ENCODE measurements at places on chromosomes 16 and 17.

DNA sequence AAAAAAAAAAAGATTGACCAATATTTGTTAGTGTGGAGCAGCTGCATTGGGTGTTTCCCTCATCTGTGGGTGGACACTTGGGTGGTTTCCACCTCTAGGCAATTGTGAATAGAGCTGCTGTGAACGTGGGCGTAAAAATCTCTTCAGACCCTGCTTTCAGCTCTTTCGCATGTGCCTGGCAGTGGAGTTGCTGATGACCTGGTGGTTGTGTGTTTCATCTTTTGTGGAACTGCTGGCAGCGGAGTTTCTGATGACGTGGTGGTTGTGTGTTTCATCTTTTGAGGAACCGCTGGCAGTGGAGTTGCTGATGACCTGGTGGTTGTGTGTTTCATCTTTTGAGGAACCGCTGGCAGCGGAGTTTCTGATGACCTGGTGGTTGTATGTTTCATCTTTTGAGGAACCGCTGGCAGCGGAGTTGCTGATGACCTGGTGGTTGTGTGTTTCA lies 21.4 kb downstream of the ZC3H18 start:
- peak; percentile 24 for DNase-seq

GRCh38 chr17:79952265-79952877 lies 83.3 kb downstream of the TBC1D16 start:
- DNase-seq, result no peak

- DNase-seq, result no peak
These were observed 5.5 kb downstream of the TAF1C start for GRCh38 chr16:84181144-84181915.

DNA sequence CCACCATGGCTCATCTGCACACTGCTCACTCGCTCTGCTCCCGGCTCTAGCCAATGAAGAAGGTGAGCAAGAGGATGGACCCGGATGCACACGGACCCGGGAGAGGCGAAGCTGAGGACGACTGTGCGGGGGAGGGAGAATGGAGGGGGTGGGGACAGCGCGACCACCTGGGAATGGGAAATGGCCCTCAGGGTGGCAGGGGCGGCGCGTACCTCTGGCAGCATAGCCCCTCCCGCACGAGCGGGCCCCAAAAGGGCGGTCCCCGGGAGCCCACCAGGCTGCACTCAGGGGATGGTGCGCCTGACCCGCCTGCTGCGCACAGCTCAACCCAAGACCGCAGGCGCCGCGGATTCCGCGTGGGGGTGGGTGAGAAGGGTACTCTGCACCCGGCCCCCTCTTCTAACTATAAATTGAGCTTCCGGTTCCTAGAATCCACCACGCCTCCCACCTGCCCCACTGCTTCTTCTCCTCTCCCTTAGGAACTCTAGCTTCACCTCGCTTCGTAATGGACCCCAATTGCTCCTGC lies 6.1 kb downstream of the MT1H start:
- DNase-seq, result peak; percentile 49

DNA sequence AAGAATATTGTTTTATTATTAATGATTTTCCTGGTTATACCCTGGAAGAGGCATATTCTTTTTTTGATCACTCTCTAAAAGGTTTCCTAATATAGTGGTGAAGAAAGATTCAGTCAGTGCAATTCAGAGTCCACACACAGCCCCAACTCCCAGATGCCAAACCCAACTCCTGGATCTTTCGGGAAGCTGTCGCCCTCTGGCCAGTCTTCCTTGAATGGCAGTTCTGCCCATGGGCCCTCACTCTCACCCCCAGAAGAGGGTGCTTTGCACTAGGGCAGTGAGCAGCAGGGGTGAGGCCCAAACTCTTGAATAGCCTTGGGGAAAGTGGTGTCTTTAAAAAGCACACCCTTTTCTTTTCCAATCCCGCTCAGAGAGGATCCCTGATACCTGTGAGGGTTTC lies 11.0 kb downstream of the KRT32 start:
- no peak for DNase-seq

- DNase-seq, result no peak
These were observed 19.1 kb upstream of the ALDH3A2 start for GRCh38 chr17:19629449-19629848.

DNA sequence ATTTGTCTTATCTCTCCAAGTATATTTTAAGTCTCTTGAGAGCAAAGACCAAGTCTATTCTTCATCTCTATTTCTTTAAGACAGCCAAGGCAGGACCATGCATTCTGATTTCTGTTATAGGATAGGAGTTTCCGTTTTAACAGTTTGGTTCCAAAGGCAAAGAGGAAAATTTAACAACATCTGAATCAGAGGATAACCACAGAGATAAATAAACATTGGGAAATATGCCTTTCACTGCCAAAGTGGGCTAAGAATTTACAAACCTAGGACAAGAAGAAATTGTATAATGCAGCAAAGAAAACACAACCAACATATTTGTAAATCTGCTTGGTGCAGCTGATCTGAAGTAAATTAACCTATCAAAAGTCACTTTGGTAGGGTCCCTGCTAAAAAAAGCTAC lies 37.7 kb downstream of the USP32 start:
- no peak for DNase-seq

DNA sequence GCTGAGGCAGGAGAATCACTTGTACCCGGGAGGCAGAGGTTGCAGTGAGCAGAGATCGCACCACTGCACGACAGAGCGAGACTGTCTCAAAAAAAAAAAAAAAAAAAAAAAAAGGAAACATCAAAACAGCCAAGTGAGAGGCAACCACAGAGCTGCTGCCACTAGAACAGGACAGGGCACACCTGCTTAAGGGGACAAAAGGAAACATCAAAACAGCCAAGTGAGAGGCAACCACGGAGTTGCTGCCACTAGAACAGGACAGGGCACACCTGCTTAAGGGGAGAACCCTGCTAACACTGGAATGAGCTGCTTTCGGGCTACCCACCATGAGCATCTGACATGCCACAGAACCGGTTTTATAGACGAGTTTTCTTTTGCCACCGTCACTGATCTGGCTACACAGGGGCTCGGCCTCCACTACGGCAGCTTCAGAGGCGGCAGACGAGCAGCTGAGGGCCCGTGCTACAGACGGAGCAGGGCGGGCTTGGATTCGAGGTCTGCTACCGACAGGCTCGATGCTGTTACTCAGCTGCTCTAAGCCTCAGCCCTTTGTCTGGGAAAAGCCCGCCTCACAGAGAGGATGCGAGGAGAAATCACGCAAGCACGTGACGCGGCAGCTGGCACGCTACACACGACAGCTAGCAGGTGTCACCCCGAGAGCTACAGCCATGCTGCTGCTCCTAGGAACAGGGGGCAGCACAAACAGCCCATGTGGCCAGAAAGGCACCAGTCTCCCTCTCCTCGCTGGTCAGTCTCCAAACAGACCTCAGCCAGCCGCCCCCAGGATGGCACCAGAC lies 2.0 kb downstream of the P4HB start:
- DNase-seq, result no peak

- no peak for DNase-seq
These were observed 75.1 kb downstream of the METRNL start for GRCh38 chr17:83154311-83155127.

DNA sequence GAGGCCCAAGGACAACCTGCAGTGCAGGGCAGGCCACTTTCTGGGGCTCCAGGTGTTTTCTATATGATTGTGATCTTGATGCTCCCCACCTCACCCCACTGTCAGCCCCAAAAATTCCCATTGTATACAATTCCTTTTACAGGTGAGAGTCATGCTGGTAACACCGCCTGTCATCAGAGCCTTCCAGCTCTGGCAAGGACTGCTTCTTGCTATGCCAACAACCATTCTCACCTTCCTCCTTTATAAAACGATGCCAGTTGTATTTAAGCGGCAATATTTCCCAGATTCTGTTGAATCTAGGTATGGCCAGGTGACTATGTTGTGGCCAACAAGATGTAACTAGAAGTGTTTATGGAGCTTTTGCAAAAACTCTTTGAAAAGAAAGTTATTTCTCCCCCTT lies 30.4 kb upstream of the CALB2 start:
- DNase-seq, result no peak

GRCh38 chr16:17078931-17079631 lies 391.7 kb downstream of the XYLT1 start:
- no peak for DNase-seq

DNA sequence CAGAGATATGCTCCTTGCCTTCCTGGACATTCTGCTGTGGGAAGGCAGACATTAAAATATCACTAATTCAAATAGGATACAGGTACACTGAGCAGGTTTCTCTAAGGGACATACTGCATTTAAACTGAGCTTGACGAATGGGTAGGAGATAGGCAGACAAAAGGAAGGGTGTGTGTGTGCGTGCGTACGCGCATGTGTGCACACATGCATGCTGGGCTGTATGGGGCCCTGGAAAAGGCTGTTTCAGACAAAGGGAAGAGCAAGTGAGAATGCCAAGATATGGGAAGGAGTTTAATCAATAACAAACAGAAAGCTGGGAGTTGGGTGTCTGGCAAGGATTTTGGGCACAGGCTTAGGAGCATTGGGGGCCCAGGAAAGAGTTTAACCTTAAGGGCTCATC lies 196.2 kb downstream of the PRKCA start:
- DNase-seq, result no peak

DNA sequence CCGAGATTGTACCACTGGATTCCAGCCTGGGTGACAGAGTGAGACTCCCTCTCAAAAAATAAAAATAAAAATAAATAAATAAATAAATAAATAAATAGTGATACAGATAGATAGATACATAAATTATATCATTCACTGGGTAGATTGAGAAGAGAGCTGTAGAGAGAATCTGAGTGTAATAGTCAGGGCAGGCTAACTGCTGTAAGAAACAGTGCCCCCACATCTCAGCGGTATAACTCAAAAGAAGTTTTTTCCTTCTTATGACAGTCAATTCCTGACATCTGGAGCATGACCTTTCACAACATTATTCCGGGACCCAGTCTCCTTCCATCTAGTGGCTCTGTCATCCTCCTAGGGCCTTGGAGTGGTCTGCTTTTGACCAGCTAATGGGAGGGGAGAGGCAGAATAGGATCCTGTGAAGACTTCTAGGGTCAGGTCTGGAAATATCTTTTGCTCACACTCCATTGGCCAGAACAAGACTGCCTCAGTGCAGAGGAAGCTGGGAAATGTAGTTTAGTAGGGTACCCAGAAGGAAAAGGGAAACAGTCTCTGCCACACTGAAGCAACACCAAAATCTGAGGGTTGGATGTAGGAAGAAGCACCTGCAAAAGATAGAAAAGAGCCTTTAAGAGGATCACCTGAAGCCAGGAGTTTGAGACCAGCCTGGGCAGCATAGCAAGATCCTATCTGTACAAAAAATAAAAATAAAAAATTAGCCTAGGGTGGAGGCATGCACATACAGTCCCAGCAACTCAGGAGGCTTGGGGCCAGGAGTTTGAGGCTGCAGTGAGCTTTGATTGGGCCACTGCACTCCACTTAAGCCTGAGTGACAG lies 3.0 kb upstream of the QPRT start:
- no peak for DNase-seq

GRCh38 chr17:57451643-57452042 lies 195.3 kb downstream of the MSI2 start:
- no peak for DNase-seq

DNA sequence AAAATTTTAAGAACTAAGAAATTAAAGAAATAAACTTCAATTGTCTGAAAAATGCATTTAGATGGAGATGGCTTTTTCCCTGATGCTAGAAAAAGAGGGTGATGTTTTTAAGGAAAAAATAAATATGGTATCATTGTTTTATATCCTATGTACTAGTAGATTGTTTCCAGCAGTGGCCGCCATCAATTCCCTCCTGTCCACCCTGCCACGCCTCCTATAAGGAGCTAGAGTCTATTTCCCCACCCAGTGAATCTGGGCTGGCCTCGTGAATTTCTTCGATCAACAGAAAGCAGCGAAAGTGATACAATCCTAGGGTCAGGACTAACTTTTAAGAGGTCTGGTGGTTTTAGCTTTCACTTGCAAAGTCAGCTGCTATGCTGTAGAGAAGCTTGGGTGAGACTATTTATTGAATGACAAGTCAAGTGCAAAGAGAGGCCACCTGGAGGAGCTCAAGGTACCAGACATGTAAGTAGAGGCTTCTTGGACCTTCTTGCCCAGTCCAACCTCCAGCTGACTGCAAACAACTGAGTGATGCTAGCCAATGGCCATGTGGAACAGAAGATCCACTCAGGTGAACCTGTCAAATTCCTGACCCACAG lies 80.9 kb upstream of the MTMR4 start:
- no peak for DNase-seq

DNA sequence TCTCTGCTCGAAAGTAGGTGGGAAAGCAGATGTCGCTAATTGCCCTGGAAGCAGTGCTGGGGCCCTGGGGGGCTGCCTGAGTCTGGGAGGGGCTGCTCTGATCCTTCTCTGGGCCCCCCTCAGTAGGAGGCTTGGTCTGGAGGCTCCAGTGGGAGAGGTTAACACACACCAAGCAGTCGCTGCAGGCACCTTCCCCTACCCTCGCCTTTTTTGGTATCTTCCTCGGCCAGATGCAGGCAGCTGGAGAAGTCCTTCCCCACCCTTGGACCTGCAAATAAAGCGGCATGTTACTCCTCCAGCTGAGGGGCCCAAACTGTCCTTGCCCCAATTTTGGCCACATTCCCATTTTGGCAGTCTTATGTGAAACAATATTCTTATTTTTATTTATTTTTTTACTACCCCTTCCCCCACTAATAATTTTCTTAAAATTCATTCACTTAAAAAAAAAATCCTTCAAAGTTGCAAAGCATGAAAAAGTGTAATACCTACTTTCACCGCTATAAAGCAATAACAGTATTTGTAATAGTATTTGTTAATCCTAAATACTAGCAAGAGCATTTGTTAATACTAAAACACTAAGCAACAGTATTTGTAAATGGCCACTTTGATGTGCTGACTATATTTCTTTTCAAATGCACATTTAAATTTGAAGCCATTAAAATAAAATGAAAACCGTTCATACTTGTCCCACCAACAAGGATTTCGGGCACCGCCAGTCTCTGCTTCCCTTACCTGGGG lies 15.0 kb downstream of the C16orf46 start:
- DNase-seq, result no peak

- no peak for DNase-seq
These were observed 276.7 kb upstream of the DYNLRB2 start for GRCh38 chr16:80263848-80264694.

- DNase-seq, result no peak
These were observed 658 bp downstream of the CACNG4 start for GRCh38 chr17:66964930-66965800.
